ENCODE measurements at places on chromosomes 2 and 18.

DNA sequence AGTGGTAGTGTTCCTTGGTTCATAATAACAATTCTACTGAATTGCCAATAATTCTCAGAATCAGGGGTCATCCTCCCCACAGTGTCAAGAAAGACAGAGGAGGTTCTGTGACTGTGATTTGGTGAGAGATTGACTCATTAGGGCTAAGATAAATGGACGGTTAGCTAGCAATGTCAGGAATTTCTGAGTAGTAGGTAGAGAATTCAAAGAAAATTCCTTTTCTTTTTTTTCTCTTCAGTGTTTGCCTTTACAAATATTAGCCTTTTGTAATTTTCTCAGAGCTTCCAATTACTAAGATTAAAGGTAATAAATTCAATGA is 16.8 kb upstream of the CRIM1 start:
- peak; percentile 61 for DNase-seq

GRCh38 chr2:9663008-9663879 is 32.4 kb upstream of the YWHAQ start:
- DNase-seq = no peak

DNA sequence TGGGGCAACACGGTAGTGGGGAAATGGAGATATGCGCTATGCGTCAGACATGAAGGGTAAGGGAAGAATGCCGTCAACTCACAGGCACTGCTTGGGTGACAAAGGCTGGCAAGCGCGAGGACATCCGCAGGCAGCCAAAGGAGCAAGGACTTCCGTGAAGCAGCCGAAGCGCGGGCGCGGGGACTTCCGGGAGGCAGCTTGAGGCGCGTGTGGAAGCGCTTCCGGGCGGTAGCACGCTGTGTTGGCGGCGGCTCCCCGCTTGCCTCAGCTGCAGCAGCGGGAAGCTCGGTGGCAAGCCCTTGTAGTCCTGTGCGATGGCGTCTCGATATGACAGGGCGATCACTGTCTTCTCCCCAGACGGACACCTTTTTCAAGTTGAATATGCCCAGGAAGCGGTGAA is at the start of gene PSMA8:
Gene PSMA8, plus strand, starts transcription at position 218 of the 400 bp plus-strand sequence. Its CDS starts 97 bp downstream, at position 315.
- DNase-seq = no peak

GRCh38 chr2:217886720-217887309 is 116.0 kb downstream of the TNS1 start:
- peak; percentile 38 for DNase-seq

- DNase-seq = no peak
Measured at GRCh38 chr2:192953116-192953515, 758.4 kb upstream of the TMEFF2 start.

- DNase-seq = no peak
Measured at GRCh38 chr2:173410579-173410978, 55.9 kb downstream of the CDCA7 start.

DNA sequence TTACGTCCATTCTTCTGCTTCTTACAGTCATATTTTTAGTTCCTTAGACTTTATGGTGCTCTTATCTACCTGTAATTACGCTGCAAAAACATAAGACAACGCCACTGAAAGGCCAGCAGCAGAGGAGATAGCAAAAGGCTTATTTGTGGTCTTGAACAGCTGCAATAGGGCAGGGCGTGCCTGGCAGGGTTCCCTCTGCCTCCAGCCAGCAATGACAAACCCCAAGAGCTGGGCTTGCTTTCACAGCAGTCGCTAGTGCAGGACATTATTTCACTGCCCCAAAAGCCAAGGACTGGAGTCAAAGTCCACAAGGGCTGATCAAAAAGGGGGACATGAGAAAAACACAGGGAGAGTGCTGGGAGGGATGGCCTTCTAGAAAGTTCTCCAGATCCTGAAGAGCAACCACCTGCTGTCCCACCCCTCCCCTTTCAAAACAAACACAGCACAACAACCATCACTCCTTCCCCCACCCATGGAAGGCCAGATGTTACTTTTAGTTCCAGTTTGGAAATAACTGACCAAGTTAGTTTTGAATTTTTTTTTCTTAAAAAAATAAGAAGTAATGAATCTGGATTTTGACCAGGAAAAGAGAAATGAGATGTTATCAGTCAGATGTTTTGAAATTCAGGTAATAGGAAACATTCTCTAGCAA is 127.8 kb downstream of the RBMS1 start:
- DNase-seq = no peak

- no peak for DNase-seq
Measured at GRCh38 chr2:5561006-5561405, 131.2 kb upstream of the SOX11 start.

DNA sequence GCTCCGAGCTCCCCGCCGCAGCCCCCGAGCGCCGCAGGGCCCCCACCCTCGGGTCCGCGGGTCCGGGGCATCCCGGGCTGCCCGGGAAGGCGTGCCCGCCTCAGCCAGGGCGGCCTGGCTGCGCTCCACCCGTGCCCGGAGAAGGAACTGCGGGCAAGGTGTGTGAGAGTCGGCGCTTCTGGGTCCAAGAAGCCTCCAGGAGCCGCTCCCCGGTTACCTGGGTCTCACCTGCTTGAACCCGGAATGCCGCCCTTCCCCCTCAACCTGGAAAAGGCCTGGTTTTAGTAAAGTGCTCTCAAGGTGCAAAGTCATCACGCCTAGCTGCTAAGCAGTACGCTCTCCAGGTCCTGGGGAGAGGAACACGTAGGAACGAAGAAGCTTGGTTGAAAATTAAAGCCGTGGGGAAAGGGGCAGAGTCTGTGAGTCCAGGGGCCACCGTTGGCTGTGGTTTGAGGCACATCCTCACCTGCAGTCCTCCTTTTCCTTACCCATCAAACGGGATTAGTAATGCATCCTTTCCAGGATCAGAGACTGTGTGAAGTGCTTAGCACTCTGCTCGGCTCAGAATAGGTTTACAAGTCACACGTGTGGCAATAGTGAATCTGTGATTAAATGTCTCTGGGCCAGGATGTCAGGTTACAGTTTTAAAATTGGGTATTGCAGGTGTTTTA is 1.2 kb downstream of the ASAP2 start:
- DNase-seq = no peak

- DNase-seq = no peak
Measured at GRCh38 chr2:230930928-230931555, 6.0 kb upstream of the GPR55 start.

- no peak for DNase-seq
Measured at GRCh38 chr2:134468776-134469175, 214.9 kb downstream of the MGAT5 start.

GRCh38 chr18:13613099-13613498 is 113.3 kb downstream of the FAM210A start:
- DNase-seq = no peak

DNA sequence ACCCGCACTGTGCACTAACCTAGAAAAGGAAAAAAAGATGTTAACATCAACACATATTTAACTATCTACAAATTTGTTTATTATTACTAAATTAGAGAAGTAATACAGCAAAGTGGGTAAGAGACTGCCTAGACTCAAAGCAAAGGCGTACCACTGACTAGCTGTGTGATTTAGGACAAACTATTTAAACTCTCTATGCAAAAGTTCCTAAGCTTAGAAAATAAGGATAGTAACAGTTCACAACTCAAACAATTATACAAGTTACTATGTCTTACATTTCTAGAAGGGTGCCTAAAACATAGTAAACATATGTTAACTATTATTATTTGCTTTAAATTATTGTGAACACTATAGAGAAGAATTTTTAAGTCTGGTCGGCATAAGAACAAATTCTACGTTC is 119.4 kb downstream of the RTTN start:
- no peak for DNase-seq

GRCh38 chr18:70491734-70492348 is 203.0 kb downstream of the SOCS6 start:
- DNase-seq = peak; percentile 3

Measured in fibroblast of skin of left quadriceps (primary cell).